Fibroblast of lung (primary cell): ENCODE measurements at places on chromosomes 7 and 10.

DNA sequence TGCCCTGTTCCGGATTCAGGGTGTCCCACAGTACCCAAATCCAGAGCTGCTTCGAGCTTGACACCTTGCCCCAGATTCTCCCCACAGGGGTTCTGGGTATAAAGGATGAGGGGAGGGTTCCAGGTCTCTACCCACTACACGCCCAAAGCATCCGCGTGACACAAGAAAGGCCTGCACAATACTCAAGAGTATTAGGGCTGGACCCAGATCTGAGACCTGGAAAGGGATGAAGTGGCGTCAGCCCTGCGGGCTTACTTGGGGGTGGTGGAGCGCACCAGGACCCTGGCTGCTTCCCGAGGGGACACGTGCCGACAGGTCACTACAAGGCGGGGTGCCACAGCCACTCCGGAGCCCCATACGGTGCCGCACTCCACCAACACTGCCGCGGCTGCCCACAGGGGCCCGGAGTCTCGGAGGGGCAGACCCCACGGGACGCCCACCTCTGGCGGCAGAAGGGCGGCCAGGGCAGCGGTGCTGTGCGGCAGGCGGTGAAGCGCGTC, 1.3 kb downstream of the TYSND1 start:
- DNase-seq: no peak

GRCh38 chr7:1540776-1541271, 10.3 kb downstream of the MAFK start:
- no peak for DNase-seq

GRCh38 chr7:145681646-145682045, 435.0 kb upstream of the CNTNAP2 start:
- no peak for DNase-seq

- no peak for DNase-seq
These were observed 90.1 kb upstream of the CELF2 start for GRCh38 chr10:10927608-10928007.

DNA sequence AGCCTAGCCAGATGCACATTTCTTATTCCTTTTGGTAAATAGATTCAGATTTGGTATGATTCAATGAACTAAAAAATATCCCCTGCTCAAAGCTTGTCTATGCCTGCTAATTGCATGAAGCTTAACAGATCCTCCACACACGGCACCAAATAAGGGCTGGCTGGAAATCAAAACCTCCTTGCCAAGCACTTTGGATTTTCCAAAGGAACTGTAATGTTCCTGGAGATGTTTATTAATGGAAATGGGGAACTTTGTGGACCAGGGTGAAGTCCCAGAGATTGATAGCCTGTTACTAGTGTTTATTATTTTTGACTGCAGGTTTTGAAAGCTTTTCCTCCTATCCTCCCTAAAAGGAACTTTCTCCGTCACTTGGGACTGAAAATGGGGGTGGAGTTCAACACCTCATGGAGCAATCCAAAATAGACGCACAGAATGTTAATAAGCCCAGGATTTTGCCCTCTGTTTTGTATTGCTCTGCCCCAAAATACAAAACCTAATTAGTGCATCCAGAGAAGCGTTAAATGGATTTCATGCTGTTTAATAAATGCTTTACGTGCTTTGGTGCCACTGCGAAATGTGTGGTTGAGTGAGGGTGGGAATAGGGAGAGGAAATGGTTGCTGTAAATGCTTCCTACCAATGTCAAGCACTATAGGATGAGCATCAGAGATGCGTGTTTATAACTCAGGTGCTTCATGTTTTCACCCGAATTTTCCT, 1027.7 kb downstream of the LRMDA start:
- DNase-seq: no peak

DNA sequence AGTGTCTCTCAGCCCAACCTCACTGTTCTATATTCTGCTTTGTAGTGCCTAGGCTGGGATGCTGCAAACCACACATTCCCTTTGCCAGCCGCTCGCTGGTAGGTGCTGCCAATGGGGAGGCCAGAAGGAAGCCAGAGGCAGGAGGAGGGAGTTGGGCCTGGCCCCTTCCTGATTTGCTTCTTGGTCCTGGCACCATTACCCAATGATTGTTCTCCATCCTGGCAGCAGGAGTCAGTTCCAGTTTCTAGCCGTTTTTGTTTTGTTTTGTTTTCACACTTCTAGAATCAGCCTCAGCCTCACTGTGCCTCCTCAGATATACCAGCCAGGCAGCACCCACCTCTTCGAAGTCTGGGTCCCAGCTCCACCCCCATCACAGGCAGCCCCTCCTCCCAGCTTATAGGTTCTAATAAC, 27.4 kb upstream of the LOXL4 start:
- no peak for DNase-seq

GRCh38 chr7:151686016-151686766, 166.5 kb upstream of the RHEB start:
- DNase-seq: peak; percentile 36

GRCh38 chr10:28049286-28049685, 50.4 kb upstream of the ODAD2 start:
- no peak for DNase-seq

GRCh38 chr7:156603629-156604028, 36.9 kb upstream of the RNF32 start:
- no peak for DNase-seq

DNA sequence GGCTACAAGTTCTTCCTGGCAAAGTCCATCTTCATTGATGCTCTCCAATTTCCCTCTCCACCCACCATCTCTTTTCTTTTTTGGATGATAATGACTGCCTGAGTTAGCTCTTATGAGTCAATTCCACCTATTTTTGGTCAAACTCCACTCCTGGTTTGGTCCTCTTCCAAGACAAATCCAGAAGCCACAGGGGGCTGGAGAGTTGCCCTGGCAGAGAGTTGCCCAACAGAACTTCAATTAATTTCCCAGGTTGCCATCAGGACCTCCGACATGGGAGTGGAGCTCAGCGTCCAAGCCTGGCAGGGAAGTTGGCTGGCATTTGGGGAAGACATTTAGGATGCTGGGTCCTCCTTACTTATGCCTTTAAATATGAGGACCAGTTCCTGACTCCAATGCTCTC, 29.2 kb upstream of the KCNMA1 start:
- peak; percentile 51 for DNase-seq

GRCh38 chr10:78331391-78331922, 297.8 kb downstream of the RPS24 start:
- DNase-seq: peak; percentile 46

DNA sequence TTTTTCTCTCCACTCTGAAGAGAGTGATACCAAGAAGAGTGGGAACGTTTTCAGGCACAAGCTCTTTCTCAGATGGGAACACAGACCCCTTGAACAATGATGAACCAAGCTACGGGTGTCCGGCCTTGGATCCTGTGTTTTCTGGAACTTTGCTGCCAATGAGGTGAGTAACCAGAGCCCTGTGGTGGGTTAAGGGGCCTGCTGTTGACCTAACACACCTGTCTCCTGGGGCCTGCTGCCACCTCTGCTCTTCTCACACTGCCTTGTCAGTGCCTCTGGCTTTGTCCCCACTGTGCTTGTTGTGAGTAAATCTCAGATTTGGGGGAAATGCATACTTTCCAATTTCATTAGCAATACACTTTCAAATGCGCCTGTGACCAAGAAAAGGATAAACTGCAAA, 1.4 kb upstream of the PKD1L1 start:
- no peak for DNase-seq

GRCh38 chr7:131816391-131817007, 260.1 kb upstream of the PODXL start:
- no peak for DNase-seq

DNA sequence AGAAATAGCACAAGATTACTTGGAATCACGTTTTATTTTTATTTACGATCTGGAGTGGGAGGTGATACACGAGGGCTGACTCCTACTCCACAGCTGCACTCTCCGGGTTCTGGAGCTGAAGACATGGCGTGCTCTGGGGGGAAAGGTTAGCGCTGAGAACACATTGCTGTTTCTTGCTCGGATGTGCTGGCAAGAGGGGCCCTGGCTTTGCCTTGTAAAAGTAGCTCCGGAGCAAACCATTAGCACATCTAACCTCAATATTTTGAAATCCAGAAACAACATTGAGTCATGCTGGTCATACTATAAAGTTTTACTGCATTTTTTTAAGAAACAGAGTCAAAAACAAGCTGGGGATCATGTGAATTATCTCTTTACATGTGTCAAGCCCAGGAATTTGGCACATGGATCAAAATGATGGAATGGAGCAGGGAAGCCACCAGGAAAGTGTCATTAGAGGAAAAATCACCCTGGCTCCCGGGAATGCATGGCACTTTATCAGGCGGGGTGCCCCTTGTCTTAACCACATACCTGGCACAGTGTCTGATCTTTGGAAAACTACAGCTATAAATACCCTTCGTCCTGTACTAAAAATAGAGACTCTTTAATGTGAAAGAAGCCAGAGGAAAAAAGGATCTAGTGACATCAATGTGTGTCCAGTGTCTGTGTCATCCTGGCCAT, 31.6 kb upstream of the LYZL1 start:
- DNase-seq: peak; percentile 98

GRCh38 chr7:92988051-92988450, 129.7 kb downstream of the SAMD9 start:
- peak; percentile 64 for DNase-seq

GRCh38 chr10:77744245-77744644, 106.6 kb upstream of the KCNMA1 start:
- DNase-seq: no peak

- peak; percentile 72 for DNase-seq
These were observed 1199.9 kb downstream of the GATA3 start for GRCh38 chr10:9254353-9254752.

DNA sequence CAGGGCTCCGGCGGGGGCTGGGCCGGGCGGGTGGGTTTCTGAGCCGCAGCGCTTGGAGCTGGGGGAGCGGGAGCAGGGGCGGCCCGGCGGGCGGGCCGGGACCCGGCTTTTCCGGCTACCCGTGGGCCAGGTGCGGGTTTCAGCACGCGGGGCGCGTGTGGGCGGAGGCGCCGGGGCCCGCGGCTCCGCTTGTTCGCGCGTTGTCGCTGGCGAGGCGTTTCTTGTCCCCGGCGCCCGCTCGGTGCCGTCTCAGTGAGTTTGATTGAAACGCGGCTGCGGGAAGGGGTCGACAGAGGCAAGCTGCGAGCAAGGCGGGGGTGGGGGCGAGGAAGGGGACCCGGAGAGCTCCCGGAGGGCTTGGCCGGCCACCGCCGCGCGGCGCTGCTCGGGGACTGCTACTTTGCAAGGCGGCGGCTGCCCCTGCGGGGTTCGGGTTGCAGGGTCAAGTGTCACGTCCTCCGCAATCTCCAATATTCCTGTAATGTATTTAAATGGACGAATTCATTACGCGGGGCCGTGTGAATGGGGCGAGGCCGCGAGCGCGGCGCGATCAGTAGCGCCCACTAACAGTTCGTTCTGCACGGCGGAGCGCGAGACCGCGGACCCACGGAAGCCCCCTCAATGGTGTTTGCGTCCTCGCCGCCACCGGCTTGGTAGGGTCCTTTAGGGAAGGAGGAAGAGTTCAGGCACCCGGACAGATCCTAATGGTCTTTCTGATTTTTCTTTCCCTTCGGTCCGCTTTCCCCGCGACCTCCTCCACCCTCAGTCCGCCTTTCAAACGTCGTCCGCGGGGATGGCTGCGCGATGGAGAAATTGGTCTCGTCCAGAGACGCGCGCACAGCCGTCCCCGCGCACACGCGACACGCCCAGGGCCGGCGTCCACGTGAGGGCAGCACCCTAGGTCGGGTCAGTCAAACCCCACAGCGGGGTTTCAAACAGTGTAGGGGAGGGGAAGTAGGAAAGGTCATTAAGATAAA, 76.9 kb downstream of the INSIG1 start:
- no peak for DNase-seq

GRCh38 chr10:127279334-127279774, 83.0 kb upstream of the INSYN2A start:
- no peak for DNase-seq

DNA sequence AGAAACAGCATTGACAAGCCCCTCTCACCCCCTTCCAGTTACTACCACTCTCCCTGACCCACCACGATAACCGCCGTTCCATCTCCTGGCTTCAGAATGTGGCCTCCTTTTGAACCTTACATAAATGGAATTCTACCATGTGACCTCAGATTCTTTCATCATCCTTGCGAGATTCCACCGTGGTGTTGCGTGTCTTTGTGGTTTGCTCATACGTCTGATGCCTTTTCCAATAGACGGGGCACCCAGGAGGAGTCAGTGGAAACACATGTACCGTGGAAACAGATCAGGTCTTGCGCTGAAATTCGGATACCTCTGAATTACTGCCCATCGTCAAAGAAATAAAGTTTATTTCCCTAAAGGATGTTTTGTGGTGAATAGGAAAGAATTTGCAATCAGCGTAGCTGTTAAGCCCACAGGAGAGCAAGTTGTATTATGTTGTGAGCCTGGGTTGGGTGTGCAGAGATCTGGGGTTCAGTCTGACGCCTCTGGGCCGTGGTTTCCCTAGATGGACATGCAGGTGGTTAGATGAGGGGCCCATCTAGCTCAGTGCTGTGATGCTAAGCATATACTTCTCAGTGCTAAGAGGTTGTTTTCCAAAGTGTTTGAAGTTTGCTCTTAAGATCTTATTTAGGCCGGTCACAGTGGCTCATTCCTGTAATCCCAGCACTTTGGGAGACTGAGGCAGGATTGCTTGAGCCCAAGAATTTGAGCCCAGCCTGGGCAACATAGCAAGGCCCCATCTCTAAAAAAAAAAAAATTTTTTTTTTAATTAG, 29.1 kb downstream of the GTF2IRD1 start:
- peak; percentile 99 for DNase-seq

DNA sequence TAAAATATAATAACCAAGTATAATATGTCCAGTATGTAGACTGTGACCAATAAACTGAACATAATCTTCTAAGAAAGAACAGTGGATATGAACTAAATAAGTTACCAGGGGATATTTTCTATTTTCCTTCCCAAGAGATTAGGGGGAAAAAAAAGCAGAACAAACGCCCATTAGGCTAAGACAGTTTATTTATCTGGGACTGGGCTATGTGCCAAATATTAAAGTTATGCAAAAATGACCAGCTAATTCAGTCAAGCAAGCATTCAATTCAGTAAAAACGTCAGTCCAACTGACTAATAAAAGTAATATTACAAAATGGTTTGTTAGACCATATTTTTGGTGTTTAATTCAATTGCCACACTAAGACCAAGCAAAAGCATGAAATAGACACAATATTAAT, 122.2 kb downstream of the TSPAN12 start:
- peak; percentile 56 for DNase-seq

- DNase-seq: no peak
These were observed 96.1 kb downstream of the PPP1R3C start for GRCh38 chr10:91536733-91537132.

DNA sequence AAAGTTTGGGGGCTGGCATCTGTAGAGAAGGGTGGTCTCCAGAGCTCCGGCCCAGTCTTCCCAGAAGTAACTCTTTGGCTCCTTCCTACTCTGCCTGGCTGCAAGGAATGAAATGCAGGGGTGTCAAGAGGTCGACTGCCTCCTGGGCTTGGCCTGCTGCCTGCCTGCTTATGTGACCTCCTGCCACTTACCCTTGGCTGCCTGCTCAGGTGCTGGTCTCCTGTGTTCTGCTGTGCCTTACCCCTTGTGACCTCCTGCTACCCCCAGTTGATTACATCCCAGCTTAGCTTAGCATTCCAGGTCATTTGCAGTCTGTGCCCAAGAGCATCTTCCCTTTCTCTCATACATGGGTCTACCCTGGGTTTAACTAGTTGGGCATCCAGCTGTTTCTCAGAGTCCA, 180.2 kb downstream of the PTPN20 start:
- DNase-seq: no peak
